GM23338 (cell line): ENCODE measurements at places on chromosomes 1 and 21. TPM values are rescaled to one million over a fixed set of nuclear protein-coding genes. Genes with fewer than 3 reads are reported as not detected.

The SMCP gene
- not detected in 2 replicates for total RNA-seq

The TEX38 gene
- total RNA-seq: not detected in 2 replicates

The TLCD4 gene
- total RNA-seq: 3.5 and 4.5 TPM in 2 replicates

The SEC16B gene
- 0.70 and 1.2 TPM in 2 replicates for total RNA-seq

The ITPKB gene
- 4.7 and 5.2 TPM in 2 replicates for total RNA-seq

DNA sequence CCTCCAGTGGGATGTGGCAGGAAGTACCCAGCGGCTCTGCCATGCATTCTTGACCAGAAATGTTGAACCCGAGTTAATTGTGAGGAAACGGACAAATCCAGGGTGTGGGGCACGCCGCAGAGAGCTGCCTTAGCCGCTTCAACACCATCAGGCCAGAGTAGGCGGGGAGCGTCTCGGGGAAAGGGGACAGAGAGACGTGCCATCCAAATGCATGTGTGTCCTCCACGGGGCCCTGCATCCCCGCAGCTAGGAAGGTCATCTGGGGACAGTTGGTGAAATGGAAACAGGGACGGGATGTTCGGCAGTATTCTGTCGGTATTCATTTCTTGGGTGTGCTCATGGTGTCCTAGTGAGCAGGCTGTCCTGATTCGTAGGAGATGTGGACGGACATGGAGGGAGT is 59.1 kb upstream of the TRAPPC10 start:
- no peak overlapping the region for H3K27ac ChIP-seq
- H3K4me1 ChIP-seq: no peaks in the 10 kb centered on the region
- no peaks in the 10 kb centered on the region for H3K36me3 ChIP-seq
- no peak for DNase-seq
- H3K27me3 ChIP-seq: no peaks in the 10 kb centered on the region

DNA sequence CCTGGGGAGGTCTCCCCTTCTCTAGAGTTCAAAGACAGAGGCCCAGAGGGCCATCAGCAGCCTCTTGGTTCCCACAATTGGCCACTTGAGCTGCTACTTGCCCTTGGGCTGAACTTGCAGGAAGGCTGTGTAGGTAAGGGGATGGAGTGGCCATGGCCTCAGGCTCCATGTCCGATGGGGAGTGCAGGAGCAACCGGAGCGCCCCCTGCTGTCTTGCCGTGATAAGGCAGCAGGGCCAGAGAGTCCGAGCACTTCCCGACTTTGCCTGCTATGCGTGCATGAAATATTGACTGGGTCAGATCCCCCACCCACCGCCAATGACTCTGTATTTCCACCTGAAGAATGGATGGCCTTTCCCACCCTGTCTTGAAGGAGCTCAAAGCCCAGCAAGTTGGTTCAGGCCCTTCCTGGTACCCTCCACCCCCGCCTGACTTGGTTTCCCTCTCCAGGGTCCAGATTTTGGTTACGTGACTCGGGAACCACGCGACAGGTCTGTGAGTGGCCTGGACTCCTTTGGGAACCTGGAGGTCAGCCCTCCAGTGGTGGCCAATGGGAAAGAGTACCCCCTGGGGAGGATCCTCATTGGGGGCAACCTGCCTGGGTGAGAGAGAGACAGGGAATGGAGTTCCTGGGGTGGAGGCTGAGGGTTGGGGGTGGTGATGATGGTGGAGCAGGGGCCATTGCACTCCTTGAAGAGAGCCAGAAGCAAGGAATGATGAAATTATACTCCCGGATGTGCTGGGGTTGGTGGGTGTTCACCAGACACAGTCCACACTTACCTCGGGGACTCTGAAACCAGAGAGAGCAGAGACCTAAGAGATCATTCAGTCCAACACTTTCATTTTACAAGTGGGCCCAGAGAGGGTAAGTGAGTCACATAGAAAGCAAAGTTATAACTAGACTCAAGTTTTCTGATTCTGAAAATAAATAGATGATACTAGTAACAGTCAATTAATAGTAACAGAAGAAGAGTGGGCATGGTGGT is 25.6 kb downstream of the PADI3 start:
- no peak overlapping the region for H3K4me3 ChIP-seq
- peak; percentile 75 for DNase-seq
- H3K36me3 ChIP-seq: no peaks in the 10 kb centered on the region
- no peak overlapping the region for H3K27ac ChIP-seq

- H3K27ac ChIP-seq: no peak overlapping the region
- no peaks in the 10 kb centered on the region for H3K36me3 ChIP-seq
- no peaks in the 10 kb centered on the region for H3K27me3 ChIP-seq
These were observed 118.6 kb downstream of the LRIG2 start for GRCh38 chr1:113191579-113192076.

DNA sequence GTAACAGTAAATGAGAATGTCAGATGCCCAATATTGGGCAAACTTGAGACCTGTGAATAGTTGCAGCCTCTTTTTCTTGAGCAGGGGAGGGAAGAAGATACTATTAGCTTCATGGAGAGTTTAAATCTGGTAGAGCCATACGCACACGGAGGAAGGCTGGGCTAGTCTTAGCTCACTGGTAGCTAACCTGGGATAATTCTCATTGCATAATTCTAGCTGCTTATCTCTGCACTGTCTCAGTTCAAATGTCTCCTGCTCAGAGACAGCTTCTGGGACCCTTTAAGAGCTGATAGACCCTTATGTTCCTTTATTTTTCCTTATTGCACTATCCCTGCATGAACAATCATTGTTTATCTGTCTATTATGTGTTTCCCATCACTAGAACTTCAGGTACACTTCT is 8.4 kb downstream of the C1orf87 start:
- no peak for DNase-seq
- H3K36me3 ChIP-seq: no peaks in the 10 kb centered on the region
- H3K27me3 ChIP-seq: no peaks in the 10 kb centered on the region
- H3K4me3 ChIP-seq: no peak overlapping the region

GRCh38 chr1:150364231-150365003 is 470 bp downstream of the RPRD2 start:
- peak overlapping the region; percentile 77 for H3K4me3 ChIP-seq
- no peaks in the 10 kb centered on the region for H3K27me3 ChIP-seq
- H3K27ac ChIP-seq: peak overlapping the region; percentile 100

GRCh38 chr1:92376345-92376744 is 77.5 kb downstream of the RPAP2 start:
- no peaks in the 10 kb centered on the region for H3K36me3 ChIP-seq
- no peaks in the 10 kb centered on the region for H3K4me1 ChIP-seq
- no peak overlapping the region for H3K4me3 ChIP-seq
- no peak overlapping the region for H3K27ac ChIP-seq
- no peak for DNase-seq
- H3K27me3 ChIP-seq: no peaks in the 10 kb centered on the region
